ENCODE measurements at places on chromosomes 12 and 14. TPM values are rescaled to one million over a fixed set of nuclear protein-coding genes. Genes with fewer than 3 reads are reported as not detected.
A peak's percentile ranks its signal among the peaks of the same experiment; 100 is the strongest.

DNA sequence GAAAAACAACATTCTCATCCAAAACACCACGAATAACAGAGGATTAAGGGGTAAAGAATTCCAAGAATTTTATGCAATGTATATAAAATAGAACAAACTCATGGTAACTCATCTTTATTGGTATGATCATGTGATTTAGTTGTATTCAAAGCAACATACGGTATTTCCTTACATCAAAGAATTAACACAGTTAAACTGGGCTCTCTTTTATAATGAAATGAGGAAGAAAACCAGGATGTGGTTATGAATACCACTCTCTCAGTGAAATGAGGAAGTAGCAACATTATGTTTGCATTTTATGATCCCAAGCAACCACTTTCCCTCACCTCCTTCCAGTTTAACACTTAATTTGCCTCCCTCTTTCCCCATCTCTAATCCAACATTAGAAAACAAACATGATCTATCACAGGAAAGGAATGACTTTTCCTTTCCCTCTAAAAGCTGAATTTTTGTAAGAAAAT lies 22.9 kb downstream of the SPTLC2 start:
- no peaks in the 10 kb centered on the region for H3K27me3 ChIP-seq
- DNase-seq = peak; percentile 83
- peaks cover 26% of the 10 kb centered on the region for H3K36me3 ChIP-seq
- H3K27ac ChIP-seq = peak overlapping the region; percentile 95

DNA sequence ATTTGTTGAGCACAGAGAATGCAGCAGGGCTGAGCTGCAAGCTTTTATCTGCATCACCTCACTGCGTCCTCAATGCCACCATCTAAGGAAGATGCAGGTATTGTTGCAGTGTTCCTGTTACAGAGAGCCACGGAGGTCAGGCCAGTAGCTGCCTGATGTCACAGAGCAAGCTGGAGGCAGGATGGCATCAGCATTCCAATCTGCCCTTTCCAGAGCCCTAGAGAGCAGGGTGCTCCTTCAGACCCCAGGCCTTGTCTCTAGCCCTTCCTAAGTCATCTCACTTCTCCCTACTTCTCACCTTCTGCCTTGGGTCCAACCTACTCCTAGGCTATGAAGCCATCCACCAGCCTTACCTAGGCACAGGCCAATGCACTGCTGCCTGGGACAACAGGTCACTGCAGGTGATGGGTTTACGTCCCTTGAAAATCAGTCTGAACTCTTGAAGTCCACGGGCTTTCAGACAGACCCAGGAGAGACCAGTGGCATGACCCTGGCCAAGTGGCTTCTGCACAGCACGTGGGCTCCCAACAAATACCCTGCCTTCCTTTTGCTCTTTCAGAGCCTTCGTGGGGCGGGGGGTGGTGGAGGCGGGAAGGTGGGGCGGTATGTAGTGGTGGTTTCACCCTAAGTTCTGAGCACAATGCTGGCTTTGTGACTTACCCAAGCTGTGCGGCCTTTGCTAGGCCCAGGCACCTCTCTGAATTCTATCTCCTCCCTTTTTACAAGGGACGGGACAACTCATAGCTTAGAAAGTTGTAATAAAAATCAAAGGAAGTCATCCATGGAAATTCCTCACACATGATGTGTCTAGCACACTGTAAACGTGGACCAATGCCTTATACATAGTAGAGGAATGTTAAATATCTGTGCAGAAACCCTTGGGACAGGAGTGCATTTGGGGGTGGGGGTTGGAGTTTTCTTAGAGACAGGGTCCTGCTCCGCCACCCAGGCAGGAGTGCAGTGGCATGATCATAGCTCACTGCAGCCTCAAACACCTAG lies 136.0 kb downstream of the KSR2 start:
- no peaks in the 10 kb centered on the region for H3K27me3 ChIP-seq
- DNase-seq = no peak
- no peak overlapping the region for H3K4me3 ChIP-seq
- no peaks in the 10 kb centered on the region for H3K36me3 ChIP-seq
- H3K4me1 ChIP-seq = peaks cover 4% of the 10 kb centered on the region
- no peak overlapping the region for H3K27ac ChIP-seq

DNA sequence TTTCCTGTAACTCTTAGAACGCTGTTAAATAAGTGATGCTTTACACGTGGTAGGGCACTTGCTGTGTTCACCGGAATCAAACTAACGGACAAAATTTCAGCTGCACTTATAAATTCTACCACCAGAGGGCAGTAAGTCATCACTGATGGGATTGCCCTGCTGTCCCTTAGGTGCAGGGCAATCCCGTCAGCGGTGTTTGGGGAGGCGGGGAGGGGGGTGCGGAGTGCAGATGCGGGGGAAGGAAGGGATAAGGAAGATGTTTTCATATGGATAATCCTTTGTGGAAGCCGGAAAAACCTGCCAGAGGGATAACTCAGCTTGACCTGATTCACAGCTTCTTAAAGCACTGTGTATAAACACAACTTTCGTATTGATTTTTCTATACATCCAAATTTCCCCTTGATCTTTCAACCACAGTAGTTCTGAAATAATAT lies 21.7 kb upstream of the SLC10A1 start:
- no peaks in the 10 kb centered on the region for H3K27me3 ChIP-seq
- peak; percentile 80 for DNase-seq
- H3K36me3 ChIP-seq = no peaks in the 10 kb centered on the region

DNA sequence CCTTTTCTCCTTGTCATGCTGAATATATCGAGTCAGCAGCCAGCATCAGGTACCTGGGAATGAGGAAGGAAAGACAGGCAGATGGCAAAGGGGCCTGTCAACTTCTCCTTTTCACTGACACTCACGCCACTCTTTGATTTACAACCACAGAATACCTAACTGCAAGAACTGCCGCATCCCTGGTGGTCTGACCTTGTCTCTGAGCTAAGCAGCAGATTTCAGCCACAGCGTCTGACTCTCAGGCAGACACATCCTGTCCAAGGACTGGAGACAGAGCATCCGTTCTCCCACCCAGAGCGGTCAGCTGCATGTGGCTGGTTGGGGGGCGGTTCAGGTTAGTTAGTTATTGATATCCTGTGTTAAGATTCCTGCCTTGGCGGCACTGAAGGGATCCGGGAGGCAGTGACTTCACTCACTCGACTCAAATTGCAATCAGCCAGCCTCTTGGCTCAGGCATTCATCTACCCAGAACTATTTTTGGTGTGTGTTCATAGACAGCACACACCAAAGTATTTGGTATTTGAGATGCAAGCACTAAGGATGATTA lies 11.2 kb upstream of the MAP1LC3B2 start:
- peaks cover 24% of the 10 kb centered on the region for H3K4me1 ChIP-seq
- no peaks in the 10 kb centered on the region for H3K27me3 ChIP-seq
- H3K27ac ChIP-seq = no peak overlapping the region
- no peaks in the 10 kb centered on the region for H3K36me3 ChIP-seq

GRCh38 chr14:50363714-50364111 lies 33.0 kb downstream of the CDKL1 start:
- H3K27me3 ChIP-seq = no peaks in the 10 kb centered on the region
- no peaks in the 10 kb centered on the region for H3K36me3 ChIP-seq
- DNase-seq = peak; percentile 87
- H3K27ac ChIP-seq = peak overlapping the region; percentile 87

DNA sequence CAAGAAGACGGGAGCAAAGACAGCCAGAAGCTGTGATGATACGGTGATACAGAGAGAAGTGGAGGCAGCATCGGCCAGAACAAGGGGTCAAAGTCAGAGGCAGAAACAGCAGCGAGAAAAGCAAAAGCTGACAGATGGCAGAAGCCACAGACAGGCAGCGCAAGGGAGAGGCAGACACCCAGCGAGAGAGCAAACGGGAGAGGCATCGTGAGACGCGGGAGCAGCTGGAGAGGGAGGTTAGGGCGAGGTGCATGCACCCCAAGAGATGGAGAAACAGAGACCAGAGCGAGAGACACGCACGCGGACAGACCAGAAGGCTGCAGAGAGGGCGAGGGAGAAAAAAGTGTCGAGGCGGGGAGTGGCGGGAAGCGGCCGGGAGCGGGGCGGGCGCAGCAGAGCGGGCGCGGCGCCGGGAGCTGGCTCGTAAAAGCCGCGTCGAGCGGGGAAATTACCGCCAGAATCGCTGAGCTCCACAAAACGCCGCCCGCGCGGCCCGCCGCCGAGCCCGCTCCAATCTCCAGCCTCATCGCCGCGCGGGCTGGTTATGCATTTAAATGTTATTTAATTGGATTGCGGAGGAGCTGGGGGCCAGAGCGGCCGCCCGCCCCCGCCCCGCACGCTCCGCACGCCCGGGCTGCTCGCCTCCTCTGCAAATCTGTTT lies 15.6 kb downstream of the SMUG1 start:
- DNase-seq = peak; percentile 48
- no peak overlapping the region for H3K27ac ChIP-seq
- H3K4me3 ChIP-seq = peak overlapping the region; percentile 43
- no peaks in the 10 kb centered on the region for H3K36me3 ChIP-seq

DNA sequence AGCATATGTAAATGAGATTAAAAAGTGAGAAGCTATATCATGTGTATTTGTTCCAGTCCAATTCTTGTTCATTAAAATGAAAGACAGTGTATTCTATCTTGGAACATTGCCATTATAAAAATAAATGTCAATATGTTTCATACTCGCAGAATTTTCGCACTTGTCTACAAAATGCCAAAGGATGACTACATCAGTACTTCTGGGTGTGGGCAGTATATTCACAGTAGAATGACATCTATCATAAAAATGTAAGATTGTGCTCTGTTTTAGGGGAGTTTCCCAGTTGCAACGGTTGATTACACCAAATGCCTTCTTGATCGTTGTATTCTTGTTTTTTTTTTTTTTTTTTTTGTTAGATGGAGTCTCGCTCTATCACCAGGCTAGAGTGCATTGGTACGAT lies 292.3 kb upstream of the E2F7 start:
- DNase-seq = no peak
- no peaks in the 10 kb centered on the region for H3K4me1 ChIP-seq
- no peak overlapping the region for H3K4me3 ChIP-seq
- H3K27ac ChIP-seq = no peak overlapping the region

DNA sequence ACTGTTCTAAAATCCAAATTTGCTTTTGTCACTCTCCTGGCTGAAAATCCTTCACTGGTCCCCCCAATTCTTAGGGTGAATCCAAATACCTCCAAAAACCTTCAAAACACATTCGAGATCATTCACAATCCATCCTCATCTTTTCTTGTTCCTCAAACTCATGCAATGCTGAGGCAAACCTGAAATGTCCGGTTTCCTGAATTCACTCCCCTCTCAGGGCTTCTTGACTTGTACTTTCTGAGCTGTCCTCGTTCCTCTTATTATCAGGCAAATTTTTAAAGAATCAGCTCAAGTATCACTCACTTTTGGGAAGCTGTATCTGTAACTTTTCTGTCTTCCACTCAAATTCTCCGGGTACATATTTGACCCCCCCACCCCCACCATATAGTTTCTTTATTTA lies 84.9 kb upstream of the DUSP6 start:
- H3K4me1 ChIP-seq = no peaks in the 10 kb centered on the region
- H3K36me3 ChIP-seq = peaks cover 4% of the 10 kb centered on the region
- H3K27ac ChIP-seq = no peak overlapping the region
- no peak for DNase-seq

DNA sequence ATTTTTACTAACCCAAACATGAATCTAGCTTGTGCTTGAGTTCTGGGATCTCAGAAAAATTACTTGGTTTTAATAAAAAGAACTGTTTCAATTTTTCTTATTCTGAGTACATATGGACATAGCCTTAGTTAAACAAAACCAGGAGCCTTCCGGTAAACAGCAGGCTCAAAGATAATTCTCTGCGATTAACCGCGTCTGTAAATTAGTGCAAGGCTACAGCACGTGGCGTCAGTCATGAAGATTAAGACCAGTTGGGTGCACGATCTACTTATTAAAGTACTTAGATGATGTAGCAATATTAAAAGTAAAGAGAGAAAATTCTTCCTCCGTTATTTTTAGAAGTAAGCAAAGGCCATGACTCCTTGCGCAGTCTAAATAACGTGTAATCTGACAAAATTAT lies 700 bp downstream of the KCNJ8 start:
- no peaks in the 10 kb centered on the region for H3K36me3 ChIP-seq
- H3K4me1 ChIP-seq = no peaks in the 10 kb centered on the region
- H3K27ac ChIP-seq = no peak overlapping the region
- H3K27me3 ChIP-seq = peaks cover 38% of the 10 kb centered on the region
- no peak overlapping the region for H3K4me3 ChIP-seq
- DNase-seq = no peak

DNA sequence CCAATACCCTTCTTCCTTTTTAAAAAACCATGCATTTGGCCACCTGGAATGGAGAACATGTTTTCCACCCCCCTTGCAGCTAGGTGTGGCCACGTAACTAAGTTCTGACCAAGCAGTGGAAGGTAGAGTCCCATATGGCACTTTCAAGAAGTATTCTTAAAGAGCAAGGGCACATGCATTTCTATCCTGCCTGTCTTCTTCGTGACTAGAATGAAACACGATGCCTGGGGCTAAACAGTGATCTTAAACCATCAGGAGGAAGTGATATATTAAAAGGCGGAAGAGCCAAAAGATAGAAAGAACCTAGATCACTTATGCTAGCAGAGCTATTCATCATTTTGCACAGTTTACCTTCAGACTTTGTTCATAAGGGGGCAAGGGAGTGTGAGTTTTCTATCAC lies 16.0 kb upstream of the DDX11 start:
- H3K27ac ChIP-seq = no peak overlapping the region
- H3K36me3 ChIP-seq = no peaks in the 10 kb centered on the region
- no peak for DNase-seq
- H3K27me3 ChIP-seq = no peaks in the 10 kb centered on the region
- no peak overlapping the region for H3K4me3 ChIP-seq

- DNase-seq = no peak
- no peak overlapping the region for H3K4me3 ChIP-seq
- H3K4me1 ChIP-seq = no peaks in the 10 kb centered on the region
- no peaks in the 10 kb centered on the region for H3K27me3 ChIP-seq
Measured at GRCh38 chr14:56881181-56881580, 70.9 kb upstream of the OTX2 start.

GRCh38 chr14:21978184-21978998 lies 304.8 kb upstream of the OR4E1 start:
- DNase-seq = peak; percentile 60
- H3K4me3 ChIP-seq = no peak overlapping the region
- H3K27me3 ChIP-seq = peaks cover 4% of the 10 kb centered on the region
- H3K27ac ChIP-seq = no peak overlapping the region
- H3K4me1 ChIP-seq = no peaks in the 10 kb centered on the region

Gene COX8C
- not detected for total RNA-seq

Gene TRPV4
- not detected for total RNA-seq

Gene NXPH4
- total RNA-seq = 8.6 TPM

Gene TEP1
- total RNA-seq = 143 TPM

Gene CLEC7A
- total RNA-seq = 0.67 TPM

Measured in B cell (primary cell).